ENCODE measurements at places on chromosomes 7 and 10.

DNA sequence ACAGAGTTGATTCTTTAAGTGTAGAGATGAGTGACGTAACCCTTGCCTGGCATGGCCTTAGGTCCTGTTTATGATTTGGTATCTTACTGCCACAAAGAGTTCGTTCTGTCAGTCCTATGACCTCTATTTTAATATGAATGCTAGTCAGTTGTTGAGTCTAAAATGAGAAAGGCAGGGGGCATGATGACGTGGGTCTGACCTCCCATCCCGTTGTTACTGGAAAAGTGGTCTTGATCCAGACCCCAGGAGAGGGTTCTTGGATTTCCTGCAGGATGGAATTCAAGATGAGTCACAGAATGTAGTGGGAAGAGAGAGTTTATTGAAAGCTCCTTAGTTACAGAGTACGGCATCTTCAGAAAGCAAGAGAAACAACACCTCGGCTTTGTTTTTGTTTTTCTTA, 317.0 kb upstream of the COBL start:
- DNase-seq, result no peak

- DNase-seq, result no peak
These were observed 73.8 kb downstream of the CUL1 start for GRCh38 chr7:148772297-148773089.

DNA sequence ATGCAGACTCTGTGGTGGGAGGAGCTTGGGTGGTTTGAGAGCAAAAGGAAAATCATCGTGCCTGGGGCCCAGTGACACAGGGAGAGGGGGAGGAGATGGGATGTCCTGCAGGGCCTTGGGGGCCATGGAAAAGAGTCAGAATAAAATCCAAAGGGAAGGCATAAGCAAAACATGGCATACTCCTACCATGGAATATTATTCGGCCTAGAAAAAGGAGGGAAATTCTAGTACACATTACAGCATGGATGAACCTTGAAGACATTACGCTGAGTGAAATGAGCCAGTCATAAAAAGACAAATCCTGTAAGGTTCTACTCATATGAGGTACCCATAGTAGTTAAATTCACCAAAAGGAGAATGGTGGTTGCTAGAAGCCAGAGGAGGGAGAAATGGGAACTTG, 38.7 kb downstream of the STRA8 start:
- no peak for DNase-seq

DNA sequence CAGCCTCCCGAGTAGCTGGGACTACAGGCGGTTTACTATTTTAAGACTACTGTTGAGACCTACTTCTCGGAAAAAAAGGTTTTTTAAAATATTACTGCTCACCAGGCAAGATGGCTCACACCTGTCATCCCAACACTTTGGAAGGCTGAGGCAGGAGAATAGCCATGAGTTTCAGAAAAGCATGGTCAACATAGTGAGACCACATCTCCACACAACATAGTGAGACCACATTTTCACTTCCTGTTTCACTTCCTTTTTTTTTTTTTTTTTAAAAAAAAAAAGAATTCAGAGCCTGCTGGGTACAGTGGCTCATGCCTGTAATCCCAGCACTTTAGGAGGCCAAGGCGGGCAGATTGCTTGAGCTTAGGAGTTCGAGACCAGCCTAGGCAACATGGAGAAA, 46.5 kb downstream of the SVOPL start:
- no peak for DNase-seq

DNA sequence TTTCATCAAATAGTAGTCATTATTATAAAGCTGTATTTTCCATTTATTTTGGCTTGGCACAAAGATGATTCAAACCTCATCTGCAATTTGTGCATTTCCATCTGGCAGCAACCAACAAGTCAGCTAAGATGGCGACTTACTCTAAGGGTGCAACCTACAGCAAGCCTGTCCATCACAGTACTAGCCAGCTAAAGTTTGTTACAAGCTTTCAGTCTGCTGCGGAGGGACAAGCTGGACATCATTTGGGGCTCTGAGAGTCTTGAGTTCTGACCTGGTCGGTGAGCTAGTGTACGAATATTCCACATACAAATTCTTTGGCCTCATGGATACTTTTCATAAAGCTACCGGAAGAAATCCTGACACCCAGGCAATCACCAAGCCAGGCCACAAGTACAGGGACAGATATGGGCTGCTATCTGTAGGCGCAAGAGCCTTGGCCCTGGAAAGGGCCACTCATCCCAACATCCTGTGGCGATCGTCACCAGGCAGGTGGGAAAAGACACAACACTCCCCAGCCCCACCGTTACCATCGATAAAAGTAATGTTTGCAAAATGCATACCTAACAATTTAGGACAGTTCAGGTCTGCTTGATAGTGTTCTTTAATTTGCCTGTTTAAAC, 307.6 kb downstream of the SKIDA1 start:
- DNase-seq, result no peak

DNA sequence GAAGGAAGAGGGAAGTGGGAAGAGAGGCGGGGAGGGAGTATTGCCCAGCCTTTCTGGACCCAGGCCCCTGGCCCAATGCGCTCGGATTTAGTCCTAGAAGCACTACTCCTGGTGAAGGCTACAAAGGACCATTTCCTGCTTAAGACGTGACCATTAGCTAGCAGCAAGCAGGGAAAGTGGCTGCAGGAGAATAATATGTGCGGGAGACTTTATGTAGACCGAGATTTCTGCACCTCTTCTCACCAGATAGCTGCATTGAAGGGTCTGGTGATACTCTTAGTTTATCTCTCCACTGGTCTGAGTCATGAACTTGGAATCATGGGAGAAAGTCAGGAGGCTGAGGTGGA, 3.1 kb downstream of the VAX1 start:
- DNase-seq, result no peak

- no peak for DNase-seq
These were observed 91.3 kb upstream of the TMEM229A start for GRCh38 chr7:124124201-124124600.

- DNase-seq, result no peak
These were observed 218.7 kb downstream of the ABCA13 start for GRCh38 chr7:48389977-48390376.

DNA sequence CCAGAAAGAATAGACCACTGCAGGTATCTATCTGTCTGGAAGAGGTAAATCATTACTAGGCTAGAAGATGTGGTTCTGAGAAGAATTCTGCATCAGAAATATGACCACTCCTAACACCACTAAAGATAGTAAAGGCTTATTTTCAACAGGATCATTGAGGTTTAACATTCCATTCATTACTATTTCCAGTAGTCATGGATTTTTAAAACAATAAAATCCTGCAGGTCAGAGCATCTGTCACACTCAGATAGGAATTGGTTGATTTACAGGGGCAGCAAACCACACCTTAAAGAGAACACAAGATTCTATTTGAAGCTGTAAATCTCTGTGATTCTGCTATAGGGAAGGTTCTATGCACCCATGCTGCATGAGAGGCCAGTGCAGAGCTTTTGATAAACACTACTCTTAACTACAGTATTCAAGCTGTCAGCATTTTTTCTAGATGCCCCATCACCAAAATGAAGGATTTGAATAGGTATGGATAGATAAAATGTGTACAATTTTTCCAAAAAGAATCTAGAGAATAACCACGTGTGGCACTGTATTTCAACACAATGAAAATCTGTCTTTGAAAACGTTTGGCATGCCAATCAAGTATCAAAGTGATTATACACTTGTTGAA, 14.6 kb downstream of the LRRC17 start:
- no peak for DNase-seq

DNA sequence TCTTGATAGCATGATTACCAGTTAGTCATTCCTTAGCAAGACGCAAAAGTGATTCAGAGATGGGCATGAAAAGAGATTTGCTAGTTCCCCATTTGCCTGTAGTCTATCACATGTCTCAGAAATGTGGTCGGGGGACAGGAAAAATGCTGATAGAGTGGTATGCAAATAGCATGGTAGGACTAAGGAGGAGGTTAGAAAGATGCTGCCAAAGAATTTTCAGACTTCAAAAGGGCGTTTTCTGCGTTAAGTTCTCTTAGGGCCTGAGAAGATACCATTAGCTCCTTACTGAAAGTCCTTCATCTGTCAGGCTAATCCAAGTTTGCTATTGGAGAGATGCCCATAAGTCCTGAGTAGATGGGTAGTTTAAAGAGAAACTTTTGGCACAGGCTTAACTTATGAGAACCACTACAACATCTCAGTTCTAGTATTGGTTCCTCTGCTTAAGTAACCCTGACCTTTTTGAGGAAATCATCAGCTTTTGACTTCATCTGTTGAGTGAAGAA, 2.7 kb downstream of the CALD1 start:
- DNase-seq, result no peak

DNA sequence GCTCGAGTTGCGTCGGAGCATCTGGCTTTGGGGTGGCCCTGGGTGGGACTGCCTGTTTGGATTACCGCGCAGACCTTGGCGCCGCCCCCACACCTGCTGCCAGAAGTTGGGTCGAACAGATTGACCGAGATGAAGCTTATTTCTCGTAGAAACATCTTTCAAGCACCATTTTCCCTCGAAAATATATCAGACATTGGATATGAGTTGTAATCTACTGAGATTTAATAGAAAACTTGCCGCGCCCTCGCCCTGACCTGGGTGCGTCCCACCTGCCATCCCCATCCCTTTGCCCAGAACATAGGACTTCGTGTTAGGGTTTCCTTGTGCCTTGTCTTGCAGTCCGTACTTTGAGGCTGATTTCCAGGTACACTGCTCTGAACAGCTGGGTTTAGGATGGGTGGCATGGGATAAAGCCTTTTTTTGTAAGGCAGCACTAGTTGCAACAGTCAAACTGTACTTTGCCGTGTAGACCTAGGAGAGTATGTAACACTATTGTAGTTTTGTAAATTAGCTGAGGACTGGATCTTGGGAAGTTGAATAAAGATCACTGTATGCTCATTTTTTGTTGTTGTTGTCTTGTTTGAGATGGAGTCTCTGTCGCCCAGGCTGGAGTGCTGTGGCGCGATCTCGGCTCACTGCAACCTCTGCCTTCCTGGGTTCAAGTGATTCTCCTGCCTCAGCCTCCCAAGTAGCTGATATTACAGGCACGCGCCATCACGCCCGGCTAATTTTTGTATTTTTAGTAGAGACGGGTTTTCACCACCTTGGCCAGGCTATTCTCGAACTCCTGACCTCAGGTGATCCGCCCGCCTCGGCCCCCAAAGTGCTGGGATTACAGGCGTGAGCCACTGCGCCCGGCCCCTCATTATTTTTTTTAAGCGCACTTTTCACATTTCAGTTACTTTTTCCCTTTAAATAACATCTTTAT, 978 bp downstream of the OGDH start:
- no peak for DNase-seq

DNA sequence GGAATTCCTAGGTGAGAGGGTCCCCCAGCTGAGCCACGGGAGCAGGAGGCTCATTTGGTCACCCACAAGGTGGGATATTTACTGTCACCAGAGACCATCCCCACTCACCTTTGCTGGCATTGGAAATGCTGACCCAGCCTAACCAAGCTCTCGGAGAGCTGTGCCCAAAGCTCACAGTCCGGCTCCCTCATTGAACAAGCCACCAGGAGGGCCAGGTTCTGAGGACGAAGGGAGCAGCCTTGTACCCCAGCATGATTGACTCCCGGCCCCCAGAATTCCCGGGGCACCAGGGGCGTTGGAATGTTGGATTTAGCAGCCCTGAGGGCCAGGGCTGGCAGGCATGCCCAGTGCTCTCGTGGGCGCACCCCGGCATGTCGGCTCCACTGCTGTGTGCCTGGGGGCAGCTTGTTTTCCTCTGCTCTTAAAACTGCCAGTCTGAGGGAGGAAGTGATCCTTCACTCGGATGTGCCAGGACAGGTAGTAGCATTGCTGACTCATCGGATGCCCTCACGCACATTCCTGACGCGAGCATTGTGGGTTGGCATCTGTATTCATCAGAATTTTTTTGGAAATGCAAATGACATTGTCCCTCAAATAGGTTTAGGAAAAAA, 23.3 kb downstream of the CLIP2 start:
- no peak for DNase-seq

DNA sequence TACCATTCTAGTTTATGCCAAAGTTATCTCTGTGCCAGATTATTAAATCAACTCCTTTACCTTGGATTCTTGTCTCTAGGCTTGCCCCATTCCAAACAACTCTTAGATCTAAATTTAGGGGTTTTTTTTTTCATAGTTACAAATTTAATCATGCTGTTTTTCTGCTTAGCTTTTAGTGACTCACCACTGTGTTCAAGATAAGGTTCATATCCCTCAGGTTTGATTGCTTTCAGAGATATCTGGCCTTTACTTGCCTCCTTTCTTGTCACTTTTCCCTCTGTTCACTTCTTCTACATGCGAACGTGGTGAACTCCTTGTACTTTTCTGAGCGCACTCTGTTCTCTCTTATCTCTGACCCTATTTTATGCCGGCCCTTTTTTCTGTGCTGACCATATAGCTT, 78.2 kb downstream of the VPS50 start:
- DNase-seq, result no peak

DNA sequence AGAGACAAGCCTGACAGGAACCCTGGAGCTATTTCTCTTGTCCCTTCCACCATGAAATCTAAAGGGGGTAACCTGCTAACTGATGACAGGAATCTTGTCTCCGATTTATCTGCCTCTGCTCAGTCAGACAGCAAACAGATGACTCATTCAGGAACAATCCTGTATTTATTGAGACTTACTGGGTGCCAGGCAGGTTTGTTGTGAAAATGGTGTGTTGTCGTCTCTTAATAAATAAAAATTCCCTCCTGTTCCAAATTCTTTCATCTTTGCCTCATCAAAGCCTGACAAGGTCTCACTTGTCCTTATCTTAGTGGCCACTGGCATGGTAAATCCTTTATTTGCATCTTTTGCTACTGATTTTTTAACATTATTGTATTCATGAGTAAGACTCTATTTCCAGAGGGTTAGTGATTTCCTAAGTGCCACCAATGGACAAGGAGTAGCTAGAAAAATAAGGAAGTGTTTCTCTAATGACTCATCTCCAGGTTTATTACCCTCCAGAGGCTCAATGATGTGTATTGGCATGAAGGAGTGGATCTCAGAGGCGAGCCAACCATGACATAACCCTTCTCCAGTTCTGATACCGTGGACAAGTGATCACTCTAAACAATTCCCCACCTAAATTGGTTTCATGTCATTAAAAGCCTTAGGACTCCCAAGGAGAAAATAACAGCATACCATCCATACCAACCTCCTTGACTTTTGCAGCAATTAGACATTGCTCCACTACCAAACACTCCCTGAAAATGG, 724.0 kb downstream of the GRID1 start:
- DNase-seq, result no peak

GRCh38 chr7:67771846-67772605, 775.4 kb downstream of the TYW1 start:
- no peak for DNase-seq

GRCh38 chr7:116741625-116742316, 69.8 kb downstream of the MET start:
- no peak for DNase-seq

- no peak for DNase-seq
These were observed 72.6 kb upstream of the OPALIN start for GRCh38 chr10:96431211-96431970.

GRCh38 chr10:128481152-128481840, 355.1 kb upstream of the MKI67 start:
- no peak for DNase-seq

Measured in activated T-helper 1 cell treated with anti-CD3 and anti-CD28 coated beads, Interleukin-12 subunit alpha, Interleukin-12 subunit beta, Interleukin-2, Interleukin-4 antibody, amounts not matched to agents 30 ng/mL and 10 ng/mL and 1 ng/mL, durations not matched to agents 14 hours and 24 hours and 36 hours (primary cell).